Mammary epithelial cell (primary cell): ENCODE measurements at places on chromosomes 4 and X. TPM values are rescaled to one million over a fixed set of nuclear protein-coding genes. Genes with fewer than 3 reads are reported as not detected.

GRCh38 chr4:47505147-47505546 is 20.1 kb downstream of the ATP10D start:
- DNase-seq = no peak

RNF128 gene
- 2.0 and 2.3 TPM in 2 replicates for total RNA-seq

MAGEC3 gene
- total RNA-seq = not detected

DNA sequence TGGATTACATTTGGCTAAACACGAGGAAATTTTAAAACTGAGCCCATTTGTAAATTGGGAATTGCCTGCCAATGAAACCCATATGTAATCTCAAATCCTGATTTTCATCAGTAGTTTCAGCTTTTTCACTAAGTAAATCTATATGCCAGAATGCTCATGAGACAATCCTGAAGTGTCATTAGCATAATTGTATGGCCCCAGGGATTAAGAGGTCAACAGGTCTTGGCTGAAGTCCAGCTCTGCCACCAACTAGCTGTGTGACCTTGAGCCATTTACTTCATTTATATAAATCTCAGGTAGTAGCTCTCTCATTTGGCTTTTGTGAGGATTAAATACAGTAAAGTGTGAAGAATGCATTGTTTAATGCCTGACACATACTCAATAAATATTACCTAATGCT is 320.5 kb upstream of the EMCN start:
- no peak for DNase-seq

DNA sequence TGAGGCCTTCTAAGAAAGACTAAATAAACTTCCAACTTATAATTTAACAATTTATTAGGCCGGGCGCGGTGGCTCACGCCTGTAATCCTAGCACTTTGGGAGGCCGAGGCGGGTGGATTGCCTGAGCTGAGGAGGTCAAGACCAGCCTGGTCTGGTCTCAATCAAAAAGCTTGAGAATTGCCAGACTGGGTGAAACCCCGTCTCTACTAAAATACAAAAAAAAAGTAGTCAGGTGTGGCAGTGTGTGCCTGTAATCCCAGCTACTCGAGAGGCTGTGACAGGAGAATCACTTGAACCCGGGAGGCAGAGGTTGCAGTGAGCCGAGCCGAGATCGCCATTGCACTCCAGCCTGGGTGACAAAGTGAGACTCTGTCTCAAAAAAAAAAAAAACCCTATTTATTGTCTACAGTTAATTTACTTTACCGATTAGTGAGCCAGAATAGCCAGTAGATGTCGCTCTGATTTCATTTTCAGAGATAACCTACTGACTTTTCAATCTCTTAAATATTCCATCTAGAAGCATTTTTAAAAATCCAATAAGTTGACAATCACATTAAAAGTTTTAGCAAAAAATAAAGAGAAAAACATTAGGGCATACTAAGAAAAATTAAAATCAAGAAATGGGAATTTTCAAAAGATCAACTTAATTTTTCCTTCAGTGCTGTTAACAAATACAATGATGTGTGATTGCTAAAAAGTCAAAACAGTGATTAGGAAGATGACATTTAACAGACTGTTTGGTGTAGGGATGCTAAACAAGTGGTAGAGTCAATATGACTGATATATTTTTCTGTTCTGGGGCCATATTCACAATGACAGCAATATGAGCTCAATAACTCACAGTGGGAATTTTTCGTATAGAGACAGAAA is 4.3 kb upstream of the SHROOM3 start:
- peak; percentile 23 for DNase-seq

ARAP2 gene
- total RNA-seq = 25.2 TPM

DNA sequence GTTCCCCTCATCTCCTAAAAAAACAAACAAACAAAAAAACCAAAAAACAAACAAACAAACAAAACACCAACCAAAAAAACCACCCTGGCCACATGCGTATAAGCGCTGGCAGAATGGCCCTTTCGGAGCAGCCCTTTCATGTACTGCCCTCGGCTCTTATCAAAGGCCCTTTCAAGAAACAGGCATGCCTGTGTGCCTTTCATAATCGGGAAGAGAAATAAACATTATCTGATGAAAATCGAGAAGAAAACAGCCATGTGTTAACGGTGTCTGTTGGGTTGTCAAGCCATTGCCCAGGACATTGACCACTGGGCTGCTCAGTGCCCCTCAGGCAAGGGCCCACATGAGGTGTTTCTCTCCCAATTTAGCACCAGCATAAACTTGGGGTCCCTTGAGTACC is 68.3 kb downstream of the PJA1 start:
- no peak for DNase-seq

DNA sequence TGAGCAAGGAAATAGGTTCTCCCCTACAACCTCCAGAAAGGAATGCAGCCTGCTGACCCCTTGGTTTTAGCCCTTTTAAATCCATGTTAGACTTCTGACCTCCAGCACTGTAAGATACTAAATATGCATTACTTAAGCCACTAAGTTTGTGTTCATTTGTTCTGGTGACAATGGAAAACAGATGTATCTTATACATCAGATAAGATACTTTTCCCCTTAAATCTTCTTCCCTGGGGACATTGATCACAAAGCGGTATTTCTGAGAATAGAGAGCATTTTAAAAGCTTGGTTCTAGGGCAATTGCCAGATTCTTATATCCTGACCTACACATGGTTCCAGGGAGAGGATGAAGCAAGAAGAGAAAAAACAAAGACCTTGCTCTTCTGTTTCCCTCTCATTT is 6.5 kb upstream of the TMEM184C start:
- no peak for DNase-seq

GRCh38 chrX:57741107-57741506 is 61.0 kb upstream of the NLRP2B start:
- DNase-seq = no peak

- no peak for DNase-seq
These were observed 12.3 kb downstream of the MMRN1 start for GRCh38 chr4:89906777-89907521.

LNX1 gene
- not detected in 2 replicates for total RNA-seq
